DMS153 (cell line): ENCODE measurements at places on chromosomes 16 and 17.
A peak's percentile ranks its signal among the peaks of the same experiment; 100 is the strongest.

DNA sequence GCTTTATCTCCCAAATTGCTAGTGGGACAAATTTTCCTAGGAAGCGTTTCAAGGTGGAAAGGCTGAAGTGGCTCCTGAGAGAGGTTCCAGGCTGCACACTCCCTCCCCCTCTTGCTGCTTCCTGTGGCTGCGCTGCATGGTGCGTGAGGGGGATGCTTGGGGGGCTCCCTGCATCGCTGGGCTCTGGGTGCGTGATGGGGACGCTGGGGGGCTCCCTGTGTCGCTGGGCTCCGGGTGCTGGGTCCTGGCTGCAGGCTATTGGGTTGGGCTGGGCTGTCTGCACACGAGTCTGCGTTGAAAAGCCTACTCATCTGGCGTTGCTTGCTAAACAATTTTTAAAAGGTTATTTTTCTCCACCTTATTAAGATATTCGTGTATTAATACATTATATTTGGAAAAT, 30.1 kb downstream of the NDEL1 start:
- no peak for DNase-seq

DNA sequence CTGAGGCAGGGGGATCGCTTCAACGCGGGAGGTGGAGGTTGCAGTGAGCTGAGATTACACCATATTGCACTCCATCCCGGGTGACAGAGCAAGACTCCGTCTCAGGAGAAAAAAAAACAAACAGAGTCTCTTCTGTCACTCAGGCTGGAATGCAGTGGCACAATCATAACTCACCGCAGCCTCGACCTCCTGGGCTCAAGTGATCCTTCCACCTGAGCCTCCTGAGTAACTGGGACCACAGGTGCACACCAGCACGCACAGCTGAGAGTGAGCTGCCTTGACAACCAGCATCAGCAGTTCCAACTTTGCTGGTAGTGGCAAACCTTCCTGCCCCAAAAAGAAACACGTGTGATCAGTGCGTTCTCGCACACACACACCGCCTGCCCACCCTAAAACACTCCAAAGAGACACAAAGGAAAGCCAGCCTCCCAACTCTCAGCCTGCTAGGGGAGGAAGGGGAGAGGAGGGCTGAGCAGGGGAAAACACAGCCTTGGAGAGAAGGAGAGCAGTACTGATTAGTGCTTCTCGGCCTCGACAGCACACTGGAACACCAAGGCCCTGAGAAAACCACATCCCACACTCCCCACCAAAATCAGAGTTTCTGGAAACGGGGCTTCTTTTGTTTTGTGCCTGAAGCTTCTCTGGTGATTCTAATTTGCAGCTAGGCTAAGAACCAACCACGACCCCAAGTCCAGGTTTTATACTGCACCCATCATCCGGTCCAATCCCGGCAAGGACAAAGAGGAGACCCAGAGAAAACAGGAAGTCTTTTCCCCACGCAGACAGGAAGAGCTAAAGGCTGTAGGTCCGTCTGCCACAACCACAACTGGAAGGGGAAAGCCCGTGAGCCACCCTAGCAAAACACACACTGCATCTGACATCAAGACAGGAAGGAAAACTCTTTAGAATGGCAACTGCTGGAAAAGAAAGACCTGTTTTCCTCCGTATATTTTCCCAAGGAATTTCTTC, 28.8 kb downstream of the ZCCHC14 start:
- DNase-seq: no peak

DNA sequence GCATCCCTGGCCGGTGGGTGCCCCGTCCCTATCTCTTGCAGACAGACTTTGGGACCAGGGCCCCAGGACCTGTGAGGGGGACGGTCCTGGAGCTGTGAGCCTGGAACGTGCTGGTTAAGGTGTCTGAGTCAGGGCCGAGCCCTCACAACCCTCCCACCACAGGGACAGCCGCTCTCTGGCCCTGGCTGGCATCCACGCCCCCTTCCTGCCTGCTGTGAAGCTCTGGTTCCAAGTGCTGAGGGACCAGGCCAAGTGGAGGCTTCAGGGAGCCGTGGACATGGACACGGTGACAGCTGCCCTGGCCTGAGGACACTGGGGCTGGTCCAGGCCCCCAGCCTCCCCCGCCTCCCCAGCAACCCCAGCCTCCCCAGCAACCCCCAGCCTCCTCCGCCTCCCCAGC, 6.6 kb downstream of the TSR3 start:
- DNase-seq: no peak

DNA sequence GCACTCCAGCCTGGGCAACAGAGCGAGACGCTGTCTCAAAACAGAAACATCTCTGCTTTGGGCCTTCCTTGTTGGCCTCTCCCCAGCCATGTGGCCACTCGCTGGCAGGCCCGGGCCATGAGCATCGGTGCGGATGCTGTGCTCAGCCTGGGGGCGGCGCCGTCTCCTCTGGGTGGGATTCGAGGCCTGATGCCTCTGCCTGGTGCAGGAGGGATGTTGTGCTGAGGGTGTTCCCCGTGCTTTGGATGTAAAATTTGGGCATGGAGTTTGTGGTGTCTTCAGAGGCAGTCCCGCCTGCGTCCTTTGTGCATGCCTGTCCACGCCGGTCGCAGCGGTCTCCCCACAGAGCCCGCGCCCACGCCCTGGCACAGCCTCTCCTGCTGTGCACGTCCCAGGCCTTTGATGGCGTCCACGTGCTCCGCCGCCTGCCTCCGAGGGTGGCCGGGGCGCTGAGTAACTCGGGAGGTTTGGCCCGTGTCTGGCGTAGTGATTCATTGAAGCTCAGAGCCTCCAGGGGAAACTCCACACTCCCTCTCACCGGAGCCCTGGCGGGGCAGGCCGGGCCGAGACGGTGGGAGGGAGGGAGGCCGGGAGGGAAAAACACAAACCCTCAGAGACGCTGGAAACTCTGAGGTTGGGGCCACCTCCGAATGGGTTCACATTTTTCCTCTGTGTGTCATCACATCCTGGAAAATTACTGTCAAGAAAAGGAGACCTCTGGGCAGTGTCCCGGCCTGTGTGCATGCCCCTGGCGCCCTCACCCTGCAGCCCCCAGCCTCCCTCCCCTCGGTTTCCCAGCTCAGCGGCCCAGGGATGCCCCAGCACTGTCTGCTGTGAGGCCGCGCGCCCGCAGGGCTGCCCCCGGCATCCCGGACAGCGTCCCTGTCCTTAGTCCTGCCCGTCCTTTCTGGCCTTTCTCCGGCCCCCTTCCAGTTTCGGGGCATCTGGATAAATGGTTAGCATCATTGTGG, 19.0 kb downstream of the CENPX start:
- DNase-seq: no peak

- DNase-seq: peak; percentile 93
Measured at GRCh38 chr17:75472119-75472518, 15.7 kb downstream of the TMEM94 start.

DNA sequence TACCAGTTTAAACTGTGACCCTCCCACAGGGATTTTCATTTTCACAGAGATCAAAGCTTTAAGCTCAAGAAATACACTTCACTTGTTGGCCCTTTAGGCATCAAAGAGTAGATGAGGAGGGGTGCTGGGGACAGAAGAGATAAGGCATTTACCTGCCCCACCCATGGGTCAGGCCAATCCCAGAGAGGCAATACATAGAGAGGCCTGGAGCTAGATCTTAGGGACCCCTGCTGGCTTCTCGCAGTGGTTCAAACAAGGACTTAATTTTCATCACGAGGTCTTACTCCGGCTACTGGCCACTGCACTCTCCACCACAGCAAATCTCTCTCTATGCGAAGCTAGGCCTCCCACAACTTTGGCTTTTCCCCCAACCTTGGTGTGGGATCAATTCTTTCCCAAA, 46.6 kb downstream of the NOG start:
- no peak for DNase-seq

DNA sequence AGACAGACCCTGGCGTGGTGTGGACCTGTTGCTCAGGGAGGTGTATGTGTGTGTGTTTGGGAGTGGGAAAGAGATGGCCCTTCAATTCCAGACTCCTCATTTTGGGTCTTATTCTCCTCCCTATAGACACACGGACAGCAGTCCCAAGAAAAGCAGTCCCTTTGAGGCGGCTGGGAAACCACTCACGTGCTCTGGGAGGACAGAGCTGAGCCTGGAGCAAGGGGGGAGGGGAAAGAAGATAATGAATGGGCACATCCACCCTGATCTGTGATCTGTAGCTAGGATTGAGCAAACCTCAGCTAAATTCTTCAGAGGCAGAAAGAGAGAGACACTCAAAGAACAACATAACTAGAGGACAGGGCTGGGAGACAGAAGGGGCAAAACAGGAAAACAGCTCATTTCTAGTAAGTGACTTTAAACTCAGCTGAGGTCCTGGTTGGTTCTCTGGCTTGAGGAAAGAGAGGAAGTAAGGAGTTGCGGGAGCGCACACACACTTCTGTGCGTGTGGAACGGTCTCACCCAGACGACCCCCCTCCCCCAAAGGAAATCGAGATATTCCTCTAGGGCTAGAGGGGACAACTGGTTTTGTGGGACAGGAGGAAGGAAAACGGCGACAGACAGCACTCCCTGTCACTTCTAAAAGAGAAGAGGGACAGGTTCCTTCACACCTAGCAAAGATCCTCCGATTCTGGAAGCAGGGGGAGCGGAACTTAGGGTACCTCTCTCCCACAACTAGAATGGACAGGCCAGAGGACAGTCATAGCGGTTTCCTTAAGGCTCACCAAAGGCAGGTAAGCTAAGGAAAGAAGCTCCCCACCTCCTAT, 658 bp downstream of the RAB5C start:
- DNase-seq: no peak

- no peak for DNase-seq
Measured at GRCh38 chr16:80804056-80804525, 307 bp downstream of the CDYL2 start.

DNA sequence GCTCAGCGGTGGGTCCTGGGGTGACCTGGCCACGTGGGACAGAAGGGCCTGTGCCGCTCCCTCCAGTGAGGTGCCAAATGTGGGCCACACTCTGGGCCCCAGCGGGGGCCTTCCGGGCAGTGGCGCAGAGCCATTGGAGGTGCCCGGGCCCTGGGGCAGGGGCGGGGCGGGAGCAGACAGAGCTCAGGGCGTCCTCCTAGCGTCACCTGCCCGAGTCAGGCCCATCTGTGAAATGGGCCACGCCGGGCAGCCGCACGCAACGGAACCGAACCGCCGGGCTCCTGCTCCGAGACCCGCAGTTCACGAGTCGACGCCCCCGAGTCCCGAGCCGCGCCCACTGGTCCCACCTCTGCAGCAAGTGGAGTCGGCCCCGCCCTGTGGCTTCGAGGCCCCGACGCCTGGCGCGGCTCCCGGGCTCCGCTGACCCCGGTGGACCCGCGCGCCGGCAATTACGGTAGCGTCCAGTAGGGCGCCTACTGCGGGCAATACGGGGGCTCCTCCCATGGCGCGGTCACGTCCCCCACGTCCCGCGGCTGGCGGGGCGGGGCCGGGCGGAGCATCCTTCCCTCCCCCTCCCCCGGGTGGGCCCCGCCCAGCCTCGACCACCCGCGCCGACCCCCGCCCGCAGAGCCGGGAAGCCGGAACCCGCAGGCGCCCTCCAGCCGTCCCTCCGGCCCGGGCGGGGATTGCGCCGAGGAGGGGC, 1.9 kb downstream of the SLC16A3 start:
- peak; percentile 56 for DNase-seq

DNA sequence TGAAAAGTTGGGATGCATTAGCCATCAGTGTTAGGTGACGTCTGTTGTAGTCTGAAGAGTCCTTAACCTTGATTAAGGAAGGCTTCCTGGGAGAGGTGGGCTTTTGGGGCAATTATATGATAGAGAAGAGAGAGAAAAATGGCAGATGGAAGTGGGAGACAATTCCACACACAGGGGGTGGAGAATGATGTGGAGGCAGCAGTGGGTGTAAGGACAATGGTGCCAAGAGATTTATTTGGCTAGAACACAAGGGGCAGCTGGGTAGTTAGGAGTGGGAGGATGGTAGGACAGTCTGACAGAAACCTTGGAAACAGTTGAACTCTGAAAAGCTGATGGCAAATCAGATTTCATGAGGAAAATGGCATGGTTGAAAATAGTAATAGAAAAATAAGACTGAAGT, 10.7 kb upstream of the DUSP14 start:
- DNase-seq: no peak

- DNase-seq: no peak
Measured at GRCh38 chr16:3774156-3774767, 56.9 kb upstream of the TRAP1 start.

DNA sequence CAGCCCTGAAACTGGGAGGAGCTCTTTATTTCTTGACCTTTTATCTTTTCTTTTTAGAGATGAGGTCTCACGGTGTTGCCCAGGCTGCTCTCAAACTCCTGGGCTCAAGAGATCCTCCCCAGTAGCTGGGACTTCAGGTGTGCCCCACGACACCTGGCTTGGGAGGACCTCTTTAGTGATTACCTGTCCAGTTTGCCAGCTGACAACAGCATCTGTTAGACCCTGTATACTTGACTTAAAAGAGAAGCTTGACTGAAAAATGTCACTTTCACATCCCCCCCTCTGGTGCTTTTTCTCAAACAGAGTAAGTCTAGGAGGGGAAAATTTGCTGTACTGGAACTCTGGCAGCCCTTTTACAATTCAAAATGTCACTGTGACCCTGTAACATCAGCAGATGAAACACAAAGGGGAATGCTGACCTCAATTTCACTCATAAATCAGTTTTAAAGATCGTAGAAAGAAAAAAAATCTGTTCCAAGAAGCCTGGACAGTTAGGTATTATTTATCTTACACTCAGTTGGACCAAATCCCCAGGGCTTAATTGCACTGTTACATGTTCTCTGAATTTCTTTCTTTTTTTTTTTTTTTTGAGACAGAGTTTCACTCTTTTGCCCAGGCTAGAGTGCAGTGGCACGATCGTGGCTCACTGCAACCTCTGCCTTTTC, 1.8 kb upstream of the ERN1 start:
- DNase-seq: no peak

- no peak for DNase-seq
Measured at GRCh38 chr17:1956134-1956533, 69.0 kb downstream of the RTN4RL1 start.

DNA sequence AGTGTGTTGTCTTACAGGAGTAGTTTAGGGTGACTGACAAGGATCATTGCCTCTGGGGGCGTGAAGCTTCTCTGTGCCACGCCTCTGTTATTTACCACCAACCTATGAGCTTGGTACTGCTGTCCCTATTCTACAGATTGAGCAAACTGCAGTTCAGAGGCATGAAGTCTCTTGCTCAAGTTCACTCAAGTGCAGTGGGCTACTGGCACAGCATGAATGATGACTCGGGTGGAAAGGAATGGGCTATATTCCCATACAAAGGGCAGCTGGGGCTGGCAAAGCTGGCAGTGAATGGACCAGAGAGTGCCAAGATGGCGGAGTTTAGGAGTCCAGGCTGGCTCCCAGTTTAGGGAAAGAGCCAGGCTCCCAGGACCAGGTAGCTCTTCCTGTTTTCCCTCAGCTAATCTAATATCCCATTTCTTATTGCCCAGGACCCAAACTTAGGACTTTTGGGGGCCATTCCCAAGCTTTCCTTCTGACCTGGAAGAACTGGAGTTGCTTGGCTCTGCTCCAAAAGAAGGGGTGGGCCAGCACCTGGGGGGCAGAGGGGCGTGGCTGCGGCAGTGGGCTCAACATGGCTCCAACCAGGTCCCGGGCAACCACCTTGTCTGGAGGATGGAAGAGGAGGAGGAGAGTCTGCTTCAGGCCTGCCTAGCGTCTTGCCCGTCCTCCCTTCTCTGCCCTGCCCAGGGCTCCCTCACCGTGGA, 12.9 kb downstream of the PLK1 start:
- no peak for DNase-seq
